WTC11 (cell line): ENCODE measurements at places on chromosomes 12 and 14. TPM values are rescaled to one million over a fixed set of nuclear protein-coding genes. Genes with fewer than 3 reads are reported as not detected.
A peak's percentile ranks its signal among the peaks of the same experiment; 100 is the strongest.

- H3K4me1 ChIP-seq, result peaks cover 11% of the 10 kb centered on the region
- H3K27me3 ChIP-seq, result peaks cover 5% of the 10 kb centered on the region
- H3K27ac ChIP-seq, result peak overlapping the region; percentile 98
- peak overlapping the region; percentile 94 for H3K4me3 ChIP-seq
- DNase-seq, result peak; percentile 89
- no peaks in the 10 kb centered on the region for H3K36me3 ChIP-seq
These were observed 11.6 kb upstream of the TMPO start for GRCh38 chr12:98503592-98504367.

DNA sequence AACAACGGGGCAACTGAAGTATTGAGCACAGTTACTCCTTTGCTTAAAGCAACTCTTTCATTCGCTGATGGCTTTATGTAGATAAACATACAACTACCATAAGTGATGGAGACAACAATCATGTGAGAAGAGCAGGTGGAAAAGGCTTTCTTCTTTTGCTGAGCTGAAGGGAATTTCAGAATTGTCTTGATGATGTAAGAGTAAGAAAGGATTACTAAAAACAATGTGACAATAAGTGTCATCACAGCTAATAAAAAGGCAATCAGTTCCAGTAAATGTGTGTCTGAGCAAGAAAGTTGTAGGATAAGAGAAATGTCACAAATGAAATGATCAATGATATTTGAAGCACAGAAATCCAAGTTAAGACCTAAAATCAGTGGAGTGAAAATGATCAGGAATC, 647 bp downstream of the OR6C70 start:
- 0 out of 2 replicates have a peak, but pooled peaks cover 3% of the 10 kb centered on the region for H3K36me3 ChIP-seq
- peaks cover 9% of the 10 kb centered on the region for H3K4me1 ChIP-seq
- no peak overlapping the region for H3K27ac ChIP-seq
- no peaks in the 10 kb centered on the region for H3K27me3 ChIP-seq
- no peak for DNase-seq

- no peak for DNase-seq
- H3K36me3 ChIP-seq, result no peaks in the 10 kb centered on the region
- H3K27ac ChIP-seq, result peak overlapping the region; percentile 87
- no peak overlapping the region for H3K4me3 ChIP-seq
- H3K27me3 ChIP-seq, result no peaks in the 10 kb centered on the region
These were observed 116.6 kb downstream of the ETV6 start for GRCh38 chr12:11765817-11766794.

GRCh38 chr14:66572826-66573225, 64.9 kb downstream of the GPHN start:
- H3K36me3 ChIP-seq, result peaks cover 36% of the 10 kb centered on the region
- H3K27ac ChIP-seq, result no peak overlapping the region
- no peaks in the 10 kb centered on the region for H3K27me3 ChIP-seq
- H3K4me3 ChIP-seq, result no peak overlapping the region
- H3K4me1 ChIP-seq, result no peaks in the 10 kb centered on the region
- DNase-seq, result no peak

DNA sequence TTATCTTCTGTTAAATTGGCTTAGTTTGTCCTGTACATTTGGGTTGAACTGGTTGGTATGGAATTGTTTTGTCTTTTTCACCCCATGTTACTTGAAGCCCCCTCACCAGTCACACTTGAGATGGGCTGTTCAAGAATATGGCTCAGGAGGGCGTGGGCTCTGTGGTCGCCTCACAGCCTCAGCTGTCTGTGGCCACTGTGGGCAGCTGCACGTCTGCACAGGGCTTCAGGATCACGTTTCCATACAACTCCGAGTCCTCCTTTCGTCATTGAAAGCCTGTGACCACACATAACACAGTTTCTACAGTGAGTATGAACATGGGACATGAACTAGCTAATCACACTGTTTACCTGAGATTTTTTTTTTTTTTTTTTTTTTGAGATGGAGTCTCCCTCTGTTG, 81.3 kb downstream of the MOK start:
- peak overlapping the region; percentile 60; the same call in 1 of the 2 replicates for H3K27ac ChIP-seq
- H3K4me3 ChIP-seq, result no peak overlapping the region
- DNase-seq, result no peak
- peaks cover 10% of the 10 kb centered on the region for H3K36me3 ChIP-seq
- no peaks in the 10 kb centered on the region for H3K27me3 ChIP-seq

- peaks cover 79% of the 10 kb centered on the region for H3K4me1 ChIP-seq
- no peak overlapping the region for H3K4me3 ChIP-seq
- H3K36me3 ChIP-seq, result no peaks in the 10 kb centered on the region
- DNase-seq, result no peak
- no peaks in the 10 kb centered on the region for H3K27me3 ChIP-seq
These were observed 11.2 kb downstream of the OSBPL8 start for GRCh38 chr12:76548222-76548837.

SRGAP1 gene
- total RNA-seq, result 8.1 to 10.3 TPM (median 9.9 TPM) in 3 replicates

LIN52 gene
- total RNA-seq, result 8.8 to 10.6 TPM (median 10.3 TPM) in 3 replicates

ENDOU gene
- total RNA-seq, result not detected in 3 replicates
